ENCODE measurements at places on chromosomes 1 and 21.
A peak's percentile ranks its signal among the peaks of the same experiment; 100 is the strongest.

DNA sequence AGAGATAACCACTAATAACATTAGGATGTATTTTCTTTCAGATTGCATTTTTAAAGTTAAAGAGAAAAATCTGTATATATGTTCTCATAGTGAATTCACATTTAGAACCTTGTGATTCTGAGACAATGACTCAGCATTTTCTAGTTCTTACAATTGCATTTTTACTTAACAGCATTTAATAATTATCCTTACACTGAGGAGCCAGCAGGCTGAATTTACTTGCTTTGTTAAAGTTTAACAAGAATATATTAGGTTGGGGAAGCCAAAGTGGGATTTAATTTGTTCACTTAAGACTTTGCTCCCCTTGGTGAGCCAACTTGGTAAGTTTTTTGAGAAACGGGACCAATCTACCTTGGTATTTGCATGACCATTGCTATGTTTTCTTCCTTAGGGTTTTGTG lies 4.5 kb downstream of the PATJ start:
- DNase-seq: no peak

DNA sequence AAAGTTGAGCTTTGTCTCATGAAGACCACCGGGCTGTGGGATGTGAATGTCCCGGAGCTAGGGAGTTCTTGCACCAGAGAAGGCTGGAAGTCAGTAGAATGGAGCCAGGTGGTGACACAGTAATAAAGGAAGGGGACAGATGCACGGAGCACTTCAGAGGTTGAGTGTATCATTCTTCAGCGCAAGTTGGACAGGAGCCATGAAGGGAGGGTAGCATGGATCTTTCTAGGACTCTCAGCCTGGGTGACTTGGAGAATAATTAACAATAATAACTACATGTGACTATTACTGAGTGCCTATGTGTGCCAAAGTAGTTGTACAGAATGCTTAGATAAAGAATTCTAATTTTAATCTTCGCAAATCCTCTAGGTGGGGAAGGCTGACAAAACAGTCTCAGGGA lies 258.7 kb upstream of the AJAP1 start:
- DNase-seq: no peak

GRCh38 chr1:22805672-22806038 lies 95.0 kb downstream of the EPHB2 start:
- peak; percentile 52 for DNase-seq

DNA sequence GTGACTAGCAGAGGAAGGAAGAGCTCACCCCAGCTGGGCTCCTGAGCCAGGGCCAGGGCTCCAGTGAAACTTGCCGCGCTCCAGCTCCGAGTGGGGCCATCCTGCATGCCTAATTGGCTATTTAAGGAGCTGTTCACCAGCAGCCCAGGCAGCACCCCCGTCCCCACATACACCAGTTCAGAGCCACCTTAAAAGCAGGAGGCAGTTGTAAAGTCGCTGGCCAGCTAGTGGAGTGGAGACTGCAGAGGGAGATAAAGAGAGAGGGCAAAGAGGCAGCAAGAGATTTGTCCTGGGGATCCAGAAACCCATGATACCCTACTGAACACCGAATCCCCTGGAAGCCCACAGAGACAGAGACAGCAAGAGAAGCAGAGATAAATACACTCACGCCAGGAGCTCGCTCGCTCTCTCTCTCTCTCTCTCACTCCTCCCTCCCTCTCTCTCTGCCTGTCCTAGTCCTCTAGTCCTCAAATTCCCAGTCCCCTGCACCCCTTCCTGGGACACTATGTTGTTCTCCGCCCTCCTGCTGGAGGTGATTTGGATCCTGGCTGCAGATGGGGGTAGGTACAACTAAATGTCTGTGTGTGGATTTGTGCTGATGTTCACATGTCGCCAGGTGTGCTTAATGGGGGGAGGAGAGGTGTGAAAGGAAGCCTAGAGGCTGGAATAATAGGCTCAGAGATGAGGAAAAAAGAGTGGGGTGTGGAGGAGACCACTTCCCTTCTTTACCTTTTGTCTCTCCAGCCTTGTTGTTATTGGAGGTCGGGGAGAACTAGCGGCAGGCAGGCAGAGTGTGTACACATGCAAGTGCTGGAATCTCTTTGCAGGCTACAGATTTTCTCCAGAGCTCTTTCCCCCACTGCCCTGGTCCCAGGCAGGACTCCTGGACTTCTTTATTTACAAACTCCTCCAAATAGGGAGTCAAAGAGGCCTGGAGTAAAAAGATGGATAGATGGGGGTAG lies at the start of gene CA14:
TSS of gene CA14 (plus strand) at position 151 of the 962 bp plus-strand sequence. CDS start at position 506, 355 bp downstream.
- DNase-seq: peak; percentile 66

- DNase-seq: no peak
Observed at GRCh38 chr1:94852788-94853187, 32.6 kb downstream of the SLC44A3 start.

GRCh38 chr1:26597629-26598039 lies 68.1 kb downstream of the RPS6KA1 start:
- DNase-seq: no peak

GRCh38 chr1:14777516-14778506 lies 179.3 kb downstream of the KAZN start:
- DNase-seq: no peak

DNA sequence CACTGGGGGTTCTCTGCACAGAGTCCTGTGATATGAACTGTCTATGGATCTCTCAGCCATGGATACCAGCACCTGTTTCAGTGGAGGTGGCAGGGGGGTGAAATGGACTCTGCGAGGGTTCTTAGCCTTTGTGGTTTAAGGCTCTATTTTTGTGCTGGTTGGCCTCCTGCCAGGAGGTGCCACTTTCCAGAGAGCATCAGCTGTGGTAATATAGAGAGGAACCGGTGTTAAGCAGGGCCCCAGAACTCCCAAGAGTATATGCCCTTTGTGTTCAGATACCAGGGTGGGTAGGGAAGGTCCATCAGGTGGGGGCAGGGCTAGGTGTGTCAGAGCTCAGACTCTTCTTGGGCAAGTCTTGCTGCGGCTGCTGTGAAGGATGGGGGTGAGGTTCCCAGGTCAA lies 330.0 kb upstream of the PLD5 start:
- DNase-seq: no peak

DNA sequence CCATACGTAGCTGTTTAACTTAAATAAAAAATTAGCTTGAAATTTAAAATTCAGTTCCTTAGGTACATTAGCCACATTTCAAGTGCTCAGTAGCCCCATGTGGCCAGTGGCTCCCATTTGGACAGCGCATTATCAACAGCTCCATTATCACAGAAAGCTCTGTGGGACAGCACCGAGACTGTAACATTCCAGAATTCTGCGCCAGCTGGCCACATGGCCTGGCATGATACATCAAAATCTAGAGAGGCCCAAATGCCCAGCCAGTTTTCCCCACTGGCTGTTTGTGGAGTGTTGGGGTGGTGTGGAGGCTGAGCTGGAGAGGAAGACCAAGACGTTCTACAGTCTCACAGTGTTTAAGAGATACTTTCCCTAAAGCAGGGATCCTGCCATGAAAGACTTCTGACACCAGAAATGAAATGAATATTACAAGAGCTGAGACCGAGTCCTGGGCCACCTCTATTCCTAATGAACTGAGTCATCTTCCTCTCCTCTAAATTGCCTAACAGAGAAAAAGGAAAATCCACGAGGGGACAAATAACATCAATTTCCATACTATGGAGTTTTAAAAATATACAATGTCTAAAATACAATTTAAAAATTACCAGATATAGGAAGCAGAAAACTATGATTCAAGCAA lies 27.3 kb upstream of the ACTA1 start:
- DNase-seq: no peak

- DNase-seq: no peak
Observed at GRCh38 chr1:237197470-237198425, 155.8 kb downstream of the RYR2 start.

GRCh38 chr1:223179280-223179679 lies 36.2 kb upstream of the TLR5 start:
- no peak for DNase-seq

DNA sequence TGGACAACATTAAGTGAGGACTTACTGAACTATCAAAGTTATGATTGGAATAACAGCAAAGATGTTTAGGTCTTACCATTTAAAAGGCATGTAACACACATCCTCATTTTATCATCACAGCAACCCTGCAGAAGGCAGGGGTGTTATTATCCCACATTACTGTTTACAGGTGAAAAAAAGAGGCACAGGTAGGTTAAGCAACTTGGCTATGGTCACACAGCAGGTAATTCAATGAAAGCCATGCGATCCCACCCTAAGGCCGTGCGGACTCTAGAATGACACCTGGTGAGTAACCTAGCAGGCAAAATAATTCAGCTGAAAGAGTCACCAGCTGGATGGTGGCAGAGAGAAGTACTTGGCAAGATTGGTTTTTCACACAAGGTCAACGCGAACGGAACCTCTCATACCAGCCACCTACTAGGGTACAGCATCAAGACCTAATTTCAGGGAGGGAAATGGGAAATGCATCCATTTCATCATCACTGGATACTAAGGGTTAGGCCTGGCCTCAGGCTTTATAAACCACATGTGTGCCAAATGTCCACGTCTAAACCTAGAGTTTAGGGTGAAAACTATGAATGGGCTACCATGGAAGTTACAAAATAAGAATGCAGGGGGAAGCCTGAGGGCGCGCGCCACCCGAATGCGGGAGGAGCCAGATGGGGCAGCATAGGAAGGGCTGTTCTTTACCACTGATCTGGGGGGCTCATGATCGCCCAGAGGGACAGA lies 85.3 kb downstream of the SLC66A1 start:
- no peak for DNase-seq

GRCh38 chr1:50783286-50783685 lies 176.8 kb downstream of the FAF1 start:
- DNase-seq: no peak

- no peak for DNase-seq
Observed at GRCh38 chr1:186848509-186849130, 19.9 kb downstream of the PLA2G4A start.

DNA sequence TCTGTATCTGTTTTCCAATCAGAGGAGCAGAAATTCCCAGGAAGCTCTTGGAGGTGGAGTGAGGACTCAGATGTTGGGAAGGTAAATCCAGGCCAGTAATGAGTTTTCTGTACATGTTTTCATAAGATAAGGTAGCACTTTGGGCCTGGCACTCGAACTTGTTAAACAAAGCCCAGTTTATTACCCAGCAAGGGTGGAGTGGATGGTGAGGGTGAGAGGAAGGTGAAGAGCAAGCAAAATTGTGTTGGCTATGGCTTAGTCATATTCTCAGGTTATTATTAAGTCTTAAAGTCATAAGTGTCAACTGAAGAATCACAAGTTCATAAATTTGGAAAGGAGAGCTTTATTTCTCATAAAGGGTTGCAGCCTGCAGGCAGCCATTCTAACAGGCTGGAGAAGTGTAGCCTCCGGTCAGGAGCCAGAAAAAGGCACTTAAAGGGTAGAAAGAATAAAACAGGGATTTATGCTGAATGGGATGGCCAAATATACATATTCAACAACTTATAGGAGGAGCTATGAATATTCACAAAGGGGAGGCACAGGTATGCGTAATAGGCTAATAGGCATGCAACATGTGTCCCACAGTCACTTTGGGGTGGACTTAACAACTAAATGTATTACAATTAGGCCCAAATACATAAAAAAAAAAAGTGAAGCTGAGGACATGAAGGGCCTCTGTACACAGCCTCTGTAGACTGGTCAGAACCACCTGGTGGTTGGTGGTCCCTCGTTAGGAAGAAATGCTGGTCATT lies 523.9 kb downstream of the LMO4 start:
- no peak for DNase-seq

- DNase-seq: no peak
Observed at GRCh38 chr1:60461925-60462595, 388.5 kb upstream of the C1orf87 start.

DNA sequence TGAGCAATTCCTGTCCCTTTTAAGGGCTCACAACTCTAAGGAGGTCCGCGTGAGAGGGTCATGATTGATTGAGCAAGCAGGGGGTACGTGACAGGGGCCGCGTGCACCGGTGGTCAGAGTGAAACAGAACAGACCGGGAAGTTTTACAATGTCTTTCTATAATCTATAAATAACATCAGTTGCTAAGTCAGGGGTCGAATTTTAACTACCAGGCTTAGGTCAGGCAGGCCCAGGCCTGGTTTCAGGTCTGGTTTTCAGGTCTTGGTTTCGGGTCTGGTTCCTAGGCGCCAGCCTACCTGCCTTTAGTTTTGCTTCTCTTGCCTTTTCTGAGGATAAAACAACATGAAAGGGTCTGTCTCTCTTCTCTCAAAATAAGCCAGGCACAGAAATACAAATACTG lies 476.0 kb upstream of the CAMK1G start:
- DNase-seq: no peak

GRCh38 chr1:228848406-228848805 lies 113.1 kb downstream of the RHOU start:
- DNase-seq: no peak

GRCh38 chr1:211327346-211327921 lies 801 bp downstream of the TRAF5 start:
- DNase-seq: peak; percentile 52

- no peak for DNase-seq
Observed at GRCh38 chr21:37251294-37251634, 15.9 kb downstream of the VPS26C start.

DNA sequence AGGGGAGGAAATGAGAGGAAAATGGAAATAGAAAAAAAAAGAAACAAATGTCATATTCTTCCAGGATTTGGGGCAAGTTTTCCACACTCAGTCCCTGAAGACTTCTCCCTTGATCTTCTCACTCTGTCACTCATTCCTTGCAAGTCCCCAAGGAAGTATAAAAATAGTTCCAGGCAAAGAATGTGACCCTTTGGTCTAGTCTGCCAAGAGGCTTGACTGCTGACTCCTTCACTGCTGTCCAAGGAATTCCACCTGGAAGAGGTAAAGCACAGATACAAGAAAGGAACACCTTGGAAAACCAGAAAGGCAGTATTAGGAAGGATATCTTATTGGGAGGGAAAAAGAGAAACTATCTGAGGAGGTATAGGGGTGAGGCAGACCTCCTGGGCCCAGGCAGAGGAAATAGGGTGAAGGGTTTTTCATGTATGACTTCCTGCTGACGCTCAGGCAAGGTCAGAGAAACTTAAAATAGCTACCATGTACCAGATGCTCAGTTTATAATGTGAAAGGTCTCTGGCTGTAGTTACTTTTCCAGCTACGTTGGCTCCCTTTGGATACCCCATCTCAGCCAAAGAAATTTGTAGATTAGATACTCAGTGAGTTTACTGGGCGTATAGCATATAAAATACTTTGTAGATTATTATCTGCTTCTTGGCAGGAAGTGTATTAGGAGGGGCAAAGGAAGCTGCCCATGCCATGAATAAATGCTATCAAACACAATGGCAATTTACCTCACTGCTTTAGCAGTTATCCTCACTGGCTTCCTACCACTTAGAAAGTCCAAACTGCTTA lies 2.0 kb upstream of the GJA5 start:
- DNase-seq: no peak

GRCh38 chr1:3590139-3590763 lies 21.1 kb downstream of the MEGF6 start:
- no peak for DNase-seq

DNA sequence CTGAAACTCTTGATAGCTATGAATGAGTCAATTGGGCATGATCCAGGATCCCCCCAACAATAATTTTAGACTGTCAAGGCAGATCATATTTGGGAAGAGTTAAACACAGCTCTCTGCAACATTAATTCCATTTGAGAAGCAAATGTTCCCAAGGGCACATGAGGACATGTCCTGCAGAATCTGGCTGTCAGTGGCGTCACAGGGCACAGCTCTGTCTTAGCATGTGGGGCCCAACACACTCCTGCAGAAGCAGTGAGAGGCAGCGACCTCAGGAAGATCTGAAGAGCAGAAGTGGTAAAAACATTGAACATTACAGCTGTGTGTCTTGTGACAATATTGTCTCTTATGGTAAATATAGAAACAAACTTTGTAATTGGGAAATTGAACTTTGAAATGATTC lies 197.1 kb upstream of the PBX1 start:
- DNase-seq: no peak

- no peak for DNase-seq
Observed at GRCh38 chr1:37851782-37852210, 7.6 kb downstream of the MTF1 start.

- DNase-seq: no peak
Observed at GRCh38 chr1:12142891-12143630, 23.7 kb upstream of the TNFRSF1B start.
